ENCODE measurements at places on chromosomes 11 and 22.

DNA sequence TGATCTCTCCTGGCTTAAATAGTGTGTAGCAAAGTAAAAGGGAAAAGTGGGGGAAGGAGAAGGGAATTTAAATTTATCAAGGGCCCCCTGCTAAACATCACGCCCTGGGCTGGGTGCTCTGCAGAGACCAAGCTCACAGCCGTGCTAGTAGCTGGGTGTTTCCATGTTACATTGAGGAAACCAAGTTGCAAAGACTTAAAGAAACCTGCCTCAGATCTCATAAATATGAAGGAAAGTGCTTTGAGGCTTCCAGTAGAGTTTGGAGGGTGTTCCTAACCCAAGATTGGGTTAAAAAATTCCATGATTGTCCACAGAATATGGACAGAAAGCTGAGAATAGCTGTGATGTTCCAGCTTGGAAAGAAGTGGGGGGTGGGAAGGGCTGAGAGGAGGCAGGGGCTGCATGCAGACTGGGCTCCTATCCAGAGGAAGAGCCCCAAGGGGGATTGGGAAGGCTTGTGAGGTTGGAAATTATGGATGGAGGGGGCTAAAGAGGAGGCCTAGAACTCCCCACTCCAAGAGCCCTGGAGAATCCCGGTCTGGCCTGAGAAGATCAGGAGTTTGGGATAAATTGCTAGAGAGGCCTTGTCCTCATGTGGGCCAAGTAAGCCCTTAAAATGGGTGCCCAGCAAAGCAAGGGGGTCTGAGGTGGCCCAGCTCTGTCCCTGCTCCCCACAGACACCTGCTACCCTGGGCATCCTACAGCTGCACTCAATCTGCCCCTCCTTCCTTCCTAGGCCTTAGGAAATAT, 25.0 kb upstream of the OAF start:
- no peak for DNase-seq

GRCh38 chr11:130434521-130435223, 6.3 kb upstream of the ADAMTS8 start:
- peak; percentile 66 for DNase-seq

DNA sequence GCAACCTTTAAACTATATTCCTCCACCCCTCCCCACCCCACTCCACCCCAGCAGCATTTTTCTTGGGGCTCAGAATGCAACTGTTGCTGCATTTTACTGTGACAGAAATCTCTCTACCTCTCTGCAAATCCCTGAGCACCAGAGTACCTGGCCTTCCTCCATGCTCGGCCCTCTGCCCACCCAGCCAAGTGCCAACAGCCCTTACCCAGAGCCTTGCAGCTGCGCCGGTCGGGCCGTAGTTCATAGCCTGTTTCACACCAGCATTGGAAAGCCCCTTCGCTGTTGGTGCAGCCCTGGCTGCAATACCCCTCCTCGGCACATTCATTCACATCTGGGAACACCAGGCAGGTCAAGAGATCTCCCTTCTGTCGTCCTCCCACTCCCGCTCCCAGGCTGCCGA, 23.4 kb downstream of the LRP4 start:
- no peak for DNase-seq

DNA sequence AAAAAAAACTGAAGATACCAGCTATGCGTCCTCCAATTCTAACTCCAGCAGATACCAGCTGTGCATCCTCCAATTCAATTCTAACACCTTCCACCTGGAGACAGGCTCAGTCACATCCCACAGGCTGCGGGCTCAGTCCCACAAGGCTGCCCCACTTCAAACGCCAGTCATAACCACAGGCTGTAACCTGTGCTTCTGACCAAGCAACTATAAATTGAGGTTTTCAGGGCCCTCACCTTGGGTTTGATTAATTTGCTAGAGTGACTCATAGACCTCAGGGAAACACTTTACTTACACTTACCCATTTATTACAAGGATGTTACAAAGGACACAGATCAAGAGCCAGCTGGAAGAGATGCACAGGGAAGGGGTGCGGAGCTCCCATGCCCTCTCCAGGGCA, 32.4 kb upstream of the MSANTD2 start:
- no peak for DNase-seq

DNA sequence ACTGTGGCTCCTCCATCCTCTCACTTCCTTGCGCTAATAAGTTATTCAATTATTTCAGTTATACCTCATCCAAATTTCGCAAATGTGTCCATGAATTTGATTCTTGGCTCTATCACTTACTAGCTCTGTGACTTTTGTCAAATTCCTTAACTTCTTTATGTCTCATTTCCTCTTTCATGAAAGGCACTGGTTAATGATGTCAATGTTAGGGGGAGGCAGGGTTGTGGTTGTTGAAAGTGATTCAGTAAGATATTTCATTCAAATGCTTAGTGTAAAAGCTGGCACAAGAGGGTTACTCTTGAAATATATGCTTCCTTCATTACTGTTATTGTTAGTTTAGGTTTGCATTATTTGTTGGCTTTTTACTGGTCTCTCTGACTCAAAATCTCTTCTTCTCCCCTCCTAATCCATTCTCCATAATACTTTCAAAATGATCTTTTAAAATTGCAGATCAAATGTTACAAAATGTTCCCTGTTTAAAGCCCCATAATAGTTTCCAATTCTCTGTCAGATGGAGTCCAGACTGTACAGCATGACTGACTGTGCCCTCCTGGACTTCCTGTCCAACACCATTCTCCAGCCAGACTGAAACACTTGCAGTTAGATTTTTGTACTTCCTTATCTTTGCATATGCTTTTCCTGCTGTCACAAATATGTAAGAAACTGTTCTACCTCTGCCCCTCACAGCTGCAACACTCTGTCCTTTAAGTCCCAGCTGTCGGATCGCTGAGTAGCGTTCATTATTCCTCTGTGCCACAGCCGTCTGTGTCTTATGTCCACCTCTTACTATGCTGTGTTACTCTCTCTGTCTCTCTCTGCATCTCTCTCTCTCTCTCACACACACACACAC, 510.6 kb upstream of the RAG2 start:
- no peak for DNase-seq

DNA sequence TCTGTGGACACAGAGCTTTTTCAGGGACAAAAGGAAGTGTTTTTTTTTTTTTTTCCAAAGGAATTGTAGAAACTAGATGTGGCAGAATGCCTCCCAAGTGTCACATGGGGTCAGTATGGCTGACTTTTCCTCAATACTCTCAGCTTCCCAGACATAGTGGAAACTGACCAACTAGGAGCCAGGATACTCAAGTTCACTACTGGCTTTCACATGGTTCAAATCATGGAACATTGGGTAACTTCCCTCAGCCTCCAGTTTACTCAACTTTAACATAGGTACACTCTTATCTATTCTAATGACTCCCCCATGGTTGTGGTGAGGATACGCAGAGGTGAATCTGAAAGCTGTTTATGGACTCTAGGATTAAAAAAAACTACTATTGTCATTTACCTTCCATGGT, 1.4 kb downstream of the SLC5A1 start:
- DNase-seq = no peak

- DNase-seq = no peak
These were observed at the start of gene MMP12 for GRCh38 chr11:102874852-102875251. Gene MMP12, minus strand, starts transcription at chr11:102874982. Its CDS starts 45 bp downstream, at chr11:102874937.

- no peak for DNase-seq
These were observed 18.2 kb upstream of the CD81 start for GRCh38 chr11:2358754-2359442.

DNA sequence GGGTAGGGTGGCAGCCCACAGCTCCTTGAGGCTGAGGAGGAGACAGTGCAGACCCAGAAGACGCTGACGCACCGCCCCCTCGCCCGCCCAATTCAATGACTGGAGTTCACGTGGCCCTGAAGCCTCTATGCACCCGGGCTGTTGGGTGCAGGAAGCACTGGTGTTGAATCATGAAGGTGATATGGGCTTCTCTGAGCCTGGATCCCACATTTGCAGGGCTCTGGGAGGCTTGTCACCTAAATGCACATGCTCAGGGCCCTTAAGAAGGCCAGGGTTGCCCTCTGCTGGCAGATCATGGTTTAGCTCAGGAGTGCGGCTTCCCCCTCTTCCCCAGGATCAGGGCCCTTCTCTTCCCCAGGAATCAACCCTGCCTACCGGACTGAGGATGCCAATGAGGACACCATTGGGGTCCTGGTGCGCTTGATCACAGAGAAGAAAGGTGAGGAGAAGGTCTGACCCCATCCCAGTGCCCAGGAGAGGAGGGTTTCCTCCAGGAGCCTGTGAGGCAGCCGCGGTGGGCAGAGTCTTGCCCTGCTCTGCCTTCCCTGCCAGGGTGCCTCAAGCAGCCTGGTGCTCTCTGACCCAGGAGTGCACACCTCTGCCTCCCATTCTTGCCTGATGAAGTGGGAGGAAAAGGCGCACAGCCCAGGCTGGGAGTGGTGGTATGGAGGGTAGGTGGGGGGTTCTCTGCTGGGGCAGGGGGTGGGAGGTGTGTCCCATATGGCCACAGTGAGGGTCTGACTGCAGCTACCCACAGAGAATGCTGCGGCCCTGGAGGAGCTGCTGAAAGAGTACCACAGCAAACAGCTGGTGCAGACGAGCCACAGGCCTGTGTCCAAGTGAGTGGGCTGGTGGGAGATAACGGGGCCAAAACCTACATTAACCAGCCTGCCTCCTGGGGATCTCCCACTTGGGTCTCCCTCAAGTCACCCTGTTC, 17.5 kb downstream of the RELT start:
- DNase-seq = peak; percentile 54

DNA sequence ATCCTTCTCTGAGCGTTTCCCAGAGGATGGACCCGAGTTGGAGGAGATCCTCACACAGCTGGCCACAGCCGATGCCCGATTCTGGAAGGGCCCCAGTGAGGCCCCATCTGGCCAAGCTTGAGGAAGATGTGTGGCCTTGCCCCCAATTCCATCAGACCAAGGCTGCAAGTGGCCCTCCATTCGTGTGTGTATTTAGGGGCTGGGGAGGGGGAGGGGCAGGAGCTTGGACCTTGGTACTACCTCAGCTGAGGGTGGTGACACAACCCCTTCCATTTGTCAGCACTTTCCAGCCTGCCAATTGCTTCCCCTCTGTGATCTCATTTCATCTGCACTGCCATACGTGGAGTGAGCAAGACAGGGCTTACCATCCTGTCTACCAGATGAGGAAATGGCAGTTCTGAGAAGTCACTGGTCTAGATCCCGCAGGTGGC, 1.3 kb upstream of the BBS1 start:
- no peak for DNase-seq

DNA sequence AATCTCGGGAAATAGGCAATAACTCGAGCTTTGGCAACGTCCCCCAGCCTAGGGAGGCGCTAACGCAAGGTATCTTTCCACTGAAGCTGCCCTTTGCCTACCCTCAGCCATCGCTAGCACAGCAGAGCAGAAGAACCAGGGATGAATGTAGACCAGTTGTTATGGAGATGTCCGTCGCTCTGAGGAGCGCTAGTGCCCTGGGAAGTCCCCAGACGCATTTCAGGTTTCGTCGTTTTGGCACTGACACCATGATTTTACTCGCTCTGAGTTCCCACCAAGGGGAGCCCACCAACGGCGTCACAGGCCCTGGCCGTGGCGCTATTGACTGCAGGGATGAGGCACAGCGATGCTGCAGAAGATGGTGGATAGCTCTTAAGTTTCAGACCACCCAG, 22.7 kb upstream of the BDNF start:
- DNase-seq = no peak
